ENCODE measurements at places on chromosomes 3 and 15.

- no peak for DNase-seq
These were observed 7.8 kb upstream of the PTX3 start for GRCh38 chr3:157428853-157429252.

GRCh38 chr3:114855839-114856238 is 291.2 kb downstream of the ZBTB20 start:
- no peak for DNase-seq

- no peak for DNase-seq
These were observed 325.4 kb downstream of the FOXP1 start for GRCh38 chr3:71258116-71258515.

DNA sequence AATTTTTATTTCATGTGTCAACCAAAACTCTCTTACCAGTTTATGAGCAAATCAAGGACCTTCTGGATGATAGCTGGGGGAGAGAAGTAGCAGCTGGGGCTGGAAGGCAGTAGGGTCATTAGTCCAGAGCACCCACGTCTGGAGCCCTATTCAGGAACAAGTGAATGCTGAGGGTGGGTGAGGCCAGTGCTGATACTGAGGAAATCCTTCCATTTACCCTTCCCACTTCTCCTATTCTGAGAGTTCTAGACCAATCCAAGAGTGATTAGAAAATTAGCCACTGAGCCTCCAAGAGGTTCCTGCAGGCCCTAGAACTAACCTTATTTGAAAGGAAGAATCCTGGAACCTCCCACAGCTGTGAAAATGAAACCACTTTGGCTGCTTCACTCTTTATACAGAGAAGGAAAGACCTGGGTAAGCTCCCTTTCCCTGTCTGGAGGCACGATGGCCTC is 46.2 kb upstream of the VILL start:
- no peak for DNase-seq

- DNase-seq, result peak; percentile 72
These were observed 55.2 kb upstream of the CHRNA7 start for GRCh38 chr15:31974855-31975829.

- DNase-seq, result no peak
These were observed 329.9 kb upstream of the AGTR1 start for GRCh38 chr3:148367756-148368155.

DNA sequence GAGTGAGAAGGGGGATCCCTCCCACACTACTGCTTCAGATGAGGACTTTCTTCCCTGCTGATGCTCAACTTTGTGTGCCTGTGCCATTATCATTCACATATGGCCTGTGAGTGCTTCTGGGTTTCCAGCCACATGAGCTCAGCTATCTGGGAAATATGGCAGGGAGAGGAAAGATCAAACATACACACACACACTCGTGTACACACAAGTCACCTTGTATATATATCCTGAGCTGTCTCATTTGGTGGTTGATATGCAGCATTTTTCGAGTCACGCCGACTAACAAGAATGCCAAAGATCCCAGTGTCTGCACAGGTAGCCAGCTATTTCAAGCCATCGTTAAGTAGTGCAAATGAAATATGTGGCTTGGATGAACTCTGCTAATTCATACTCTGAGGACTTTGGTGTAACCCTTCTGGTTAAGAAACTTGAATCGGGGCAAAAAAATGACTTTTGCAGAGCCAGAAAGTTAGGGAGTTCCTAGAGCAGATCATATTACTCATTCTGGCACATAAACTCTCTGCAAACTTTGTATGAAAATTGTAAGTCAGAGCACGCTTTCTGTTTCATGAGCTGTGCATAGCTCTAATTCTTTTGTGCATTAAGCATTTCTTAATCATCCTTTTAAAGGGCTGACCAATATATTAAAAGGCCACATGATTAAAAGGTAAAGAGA is 24.9 kb upstream of the WNT5A start:
- DNase-seq, result no peak

DNA sequence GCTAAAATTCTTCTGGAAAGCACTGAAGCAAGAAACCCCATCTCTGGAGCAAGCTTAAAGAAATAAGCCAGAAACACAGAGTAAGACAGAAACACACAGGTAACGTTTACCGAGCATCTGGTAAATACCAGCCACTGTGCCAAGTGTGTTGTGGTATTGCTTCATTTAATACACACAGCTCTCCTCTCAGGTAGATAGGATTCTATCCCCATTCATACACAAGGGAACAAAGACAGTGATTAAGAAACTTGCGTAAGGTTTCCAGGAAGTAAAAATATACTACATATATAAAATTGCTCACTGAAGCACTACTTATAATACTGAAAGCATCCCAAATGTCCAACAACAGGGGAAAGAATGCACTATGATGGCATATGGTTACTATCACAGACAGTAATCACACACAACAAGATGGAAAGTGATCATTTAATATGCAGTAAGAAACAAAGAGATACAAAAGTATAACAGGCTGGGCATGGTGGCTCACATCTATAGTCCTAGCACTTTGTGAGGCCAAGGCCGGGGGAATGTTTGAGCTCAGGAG is 27.5 kb downstream of the TAMM41 start:
- no peak for DNase-seq

DNA sequence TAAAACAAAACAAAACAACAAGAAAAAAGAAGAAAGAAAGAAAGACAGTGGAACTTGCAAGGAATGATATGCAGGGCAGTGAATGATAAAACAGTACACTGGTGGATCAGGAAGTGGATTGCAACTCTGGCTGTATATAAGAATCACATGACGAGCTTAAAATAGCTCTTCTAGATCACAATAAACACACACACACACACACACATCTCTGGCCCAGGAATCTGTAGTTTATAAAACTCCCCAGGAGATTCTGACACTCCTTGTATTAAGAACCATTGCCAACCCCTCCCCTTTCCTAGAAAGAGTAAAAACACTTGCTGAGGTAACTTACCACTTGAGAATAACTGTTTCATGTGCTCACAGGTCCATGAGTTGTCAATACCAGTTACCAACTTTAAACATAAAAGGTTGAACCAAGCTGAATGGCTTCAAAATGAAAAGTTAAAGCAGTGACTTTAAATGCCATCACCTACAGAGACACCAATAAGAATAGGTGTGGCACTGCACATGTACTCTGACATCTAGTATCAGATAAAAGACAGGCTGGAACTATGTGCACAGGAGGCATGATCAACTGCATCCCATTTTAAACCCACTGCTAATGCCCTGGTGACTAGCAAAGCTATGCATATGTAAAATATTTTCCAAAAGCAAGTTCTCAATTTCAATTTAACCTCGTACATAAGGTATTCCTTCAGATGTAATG is 3.9 kb downstream of the CPOX start:
- no peak for DNase-seq

- DNase-seq, result no peak
These were observed 30.4 kb downstream of the GABRR3 start for GRCh38 chr3:98004721-98005120.

All from glutamatergic neuron (in vitro differentiated cells).